ENCODE measurements at places on chromosomes 1 and 21. TPM values are rescaled to one million over a fixed set of nuclear protein-coding genes. Genes with fewer than 3 reads are reported as not detected.
A peak's percentile ranks its signal among the peaks of the same experiment; 100 is the strongest.

- H3K27ac ChIP-seq = peak overlapping the region; percentile 16
- H3K27me3 ChIP-seq = peaks cover 8% of the 10 kb centered on the region
- H3K36me3 ChIP-seq = peaks cover 4% of the 10 kb centered on the region
- H3K4me3 ChIP-seq = no peak overlapping the region
- peaks cover 39% of the 10 kb centered on the region for H3K4me1 ChIP-seq
- no peak for DNase-seq
These were observed 28.6 kb downstream of the LGR6 start for GRCh38 chr1:202221911-202222909.

DNA sequence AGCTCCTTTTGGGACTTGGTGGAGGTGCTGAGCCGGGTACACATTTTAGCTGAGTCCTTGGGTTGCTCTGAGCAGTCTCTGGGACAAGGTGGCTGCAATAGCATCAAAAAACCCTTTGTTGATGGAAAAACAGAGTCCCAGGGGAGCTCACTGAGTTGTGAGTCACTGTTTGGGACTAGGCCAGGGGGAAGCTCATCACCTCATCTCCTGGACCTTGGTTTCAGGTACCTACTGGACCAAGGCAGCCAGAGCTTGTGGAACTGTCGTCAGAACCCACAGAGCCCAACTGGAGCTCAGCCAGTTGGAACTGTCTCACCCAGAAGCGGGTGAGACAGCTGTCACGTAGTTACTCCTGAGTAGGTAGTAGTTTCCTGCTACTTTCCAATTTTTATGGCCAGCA lies 146.7 kb downstream of the HLX start:
- DNase-seq = no peak
- no peaks in the 10 kb centered on the region for H3K36me3 ChIP-seq
- no peak overlapping the region for H3K4me3 ChIP-seq
- no peaks in the 10 kb centered on the region for H3K4me1 ChIP-seq
- H3K27ac ChIP-seq = no peak overlapping the region

DNA sequence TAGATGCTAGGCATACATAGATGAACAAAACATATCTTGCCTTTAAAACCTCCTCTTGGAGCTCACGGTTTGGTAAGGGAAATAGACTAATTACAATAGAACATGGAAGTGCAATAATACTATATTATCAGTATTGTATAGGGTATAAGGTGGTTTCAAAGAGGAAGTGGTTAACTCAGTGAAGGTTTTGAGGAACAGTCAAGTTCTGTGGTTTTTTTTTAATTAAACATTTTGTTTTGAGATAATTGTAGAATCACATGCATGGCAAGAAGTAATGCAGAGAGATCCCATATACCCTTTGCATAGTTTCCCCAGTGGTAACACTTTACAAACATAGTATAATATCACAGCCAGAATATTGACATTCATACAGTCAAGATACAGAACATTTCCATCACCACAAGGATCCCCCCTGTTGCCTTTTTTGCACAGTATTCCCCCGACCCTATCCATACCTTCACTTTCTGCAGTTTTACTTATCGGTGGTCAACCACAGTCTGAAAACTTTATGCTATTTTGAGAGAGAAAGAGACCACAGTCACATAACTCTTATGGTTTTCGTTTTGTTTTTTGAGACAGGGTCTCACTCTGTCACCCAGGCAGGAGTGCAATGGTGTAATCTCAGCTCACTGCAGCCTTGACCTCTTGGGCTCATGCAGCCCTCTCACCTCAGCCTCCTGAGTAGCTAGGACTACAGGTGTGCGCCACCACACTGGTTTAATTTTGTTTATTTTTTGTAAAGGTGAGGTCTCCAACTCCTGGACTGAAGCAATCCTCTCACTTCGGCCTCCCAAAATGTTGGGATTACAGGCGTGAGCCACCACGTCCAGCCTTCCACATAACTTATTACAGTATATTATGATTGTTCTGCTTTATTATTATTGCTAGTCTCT lies 60.5 kb upstream of the KIAA1614 start:
- H3K4me1 ChIP-seq = peaks cover 18% of the 10 kb centered on the region
- H3K27ac ChIP-seq = no peak overlapping the region
- no peak for DNase-seq
- H3K36me3 ChIP-seq = peaks cover 6% of the 10 kb centered on the region
- no peak overlapping the region for H3K4me3 ChIP-seq
- no peaks in the 10 kb centered on the region for H3K27me3 ChIP-seq

Gene LIN28A
- not detected for total RNA-seq

Gene RAD54L
- total RNA-seq = 4.2 TPM

Gene HCN3
- total RNA-seq = 3.7 TPM

Gene F13B
- total RNA-seq = not detected

- H3K27me3 ChIP-seq = no peaks in the 10 kb centered on the region
- H3K4me1 ChIP-seq = peaks cover 11% of the 10 kb centered on the region
- H3K4me3 ChIP-seq = no peak overlapping the region
- H3K27ac ChIP-seq = no peak overlapping the region
- no peaks in the 10 kb centered on the region for H3K36me3 ChIP-seq
These were observed 137.9 kb upstream of the JUN start for GRCh38 chr1:58921751-58922150.

DNA sequence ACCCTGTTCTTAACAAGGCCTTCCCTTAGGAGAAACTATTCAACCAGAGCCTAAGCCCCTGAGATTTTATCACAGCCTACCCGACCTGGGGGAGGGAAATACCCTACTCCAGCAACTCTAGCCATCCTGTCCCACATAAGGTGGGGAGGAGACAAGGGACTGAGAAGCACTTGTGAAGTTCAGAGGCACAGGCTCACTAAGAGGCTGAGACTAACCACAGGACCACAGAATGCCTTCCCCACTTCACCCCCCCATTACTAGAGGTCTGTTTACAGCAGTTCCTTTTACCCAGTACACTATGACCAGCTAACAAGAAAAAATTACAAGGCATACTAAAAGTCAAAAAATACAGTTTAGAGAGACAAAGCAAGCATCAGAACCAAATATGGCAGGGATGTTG lies 86.8 kb downstream of the TEX35 start:
- DNase-seq = peak; percentile 36
- H3K4me3 ChIP-seq = no peak overlapping the region
- H3K27ac ChIP-seq = no peak overlapping the region

- H3K4me3 ChIP-seq = no peak overlapping the region
- no peak overlapping the region for H3K27ac ChIP-seq
- peaks cover 2% of the 10 kb centered on the region for H3K27me3 ChIP-seq
- no peaks in the 10 kb centered on the region for H3K36me3 ChIP-seq
These were observed 584 bp upstream of the C1orf141 start for GRCh38 chr1:67135354-67135753.

DNA sequence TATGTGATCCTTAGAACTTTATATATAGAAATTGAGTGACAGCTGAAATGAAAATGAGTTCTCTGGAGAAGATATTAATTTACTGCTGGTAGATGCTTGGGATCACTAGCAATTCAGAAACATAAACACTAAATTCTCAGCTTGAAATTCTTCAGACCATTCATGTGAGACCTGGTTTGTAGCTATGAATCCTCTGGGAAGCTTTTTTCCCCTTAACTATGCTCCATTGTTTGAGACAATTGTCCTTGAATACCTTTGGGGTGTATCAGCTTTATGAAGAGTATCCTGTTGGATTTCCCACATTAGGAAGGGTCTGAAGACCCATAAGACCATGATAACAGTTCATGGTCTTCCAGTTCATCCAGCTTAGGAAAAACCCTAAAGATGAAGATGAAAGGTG lies 4.6 kb upstream of the DENND1B start:
- no peak overlapping the region for H3K27ac ChIP-seq
- no peak overlapping the region for H3K4me3 ChIP-seq
- no peaks in the 10 kb centered on the region for H3K36me3 ChIP-seq

GRCh38 chr1:175178456-175178855 lies 14.1 kb downstream of the KIAA0040 start:
- H3K36me3 ChIP-seq = no peaks in the 10 kb centered on the region
- H3K27me3 ChIP-seq = no peaks in the 10 kb centered on the region
- no peak overlapping the region for H3K27ac ChIP-seq
- DNase-seq = no peak
- no peaks in the 10 kb centered on the region for H3K4me1 ChIP-seq

Gene PTBP2
- total RNA-seq = 26.1 TPM

Gene BGLAP
- 0.52 TPM for total RNA-seq

- no peaks in the 10 kb centered on the region for H3K36me3 ChIP-seq
- H3K4me1 ChIP-seq = no peaks in the 10 kb centered on the region
- H3K4me3 ChIP-seq = no peak overlapping the region
- peak; percentile 34 for DNase-seq
These were observed 147.5 kb downstream of the PTPRU start for GRCh38 chr1:29383746-29384371.

DNA sequence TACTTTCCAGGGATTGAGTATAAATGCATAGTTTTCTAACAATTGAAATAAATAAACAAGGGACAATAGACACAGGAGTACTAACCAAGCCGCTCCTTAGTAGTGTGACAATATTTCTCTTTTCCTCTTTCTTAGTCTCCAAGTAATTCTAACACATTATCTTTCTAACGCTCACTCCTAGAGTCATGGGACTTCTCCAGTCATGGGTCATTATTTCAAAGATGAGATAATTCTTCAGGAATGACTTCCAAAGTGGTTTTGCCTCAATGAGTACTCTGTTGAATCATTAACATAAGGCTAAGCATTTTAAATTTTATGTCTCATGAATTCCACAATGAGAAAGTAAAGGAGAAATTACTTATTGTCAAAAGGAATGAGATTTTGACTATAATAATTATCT lies 605.8 kb upstream of the ADAMTS5 start:
- peaks cover 2% of the 10 kb centered on the region for H3K36me3 ChIP-seq
- peak overlapping the region; percentile 96 for H3K27ac ChIP-seq
- no peaks in the 10 kb centered on the region for H3K27me3 ChIP-seq
- no peak for DNase-seq
- H3K4me3 ChIP-seq = no peak overlapping the region
- H3K4me1 ChIP-seq = peaks cover 46% of the 10 kb centered on the region

GRCh38 chr1:77031106-77031662 lies 163.9 kb downstream of the ST6GALNAC5 start:
- H3K27ac ChIP-seq = no peak overlapping the region
- H3K36me3 ChIP-seq = no peaks in the 10 kb centered on the region
- H3K4me3 ChIP-seq = no peak overlapping the region
- no peak for DNase-seq
- peaks cover 18% of the 10 kb centered on the region for H3K27me3 ChIP-seq
- H3K4me1 ChIP-seq = peaks cover 3% of the 10 kb centered on the region

DNA sequence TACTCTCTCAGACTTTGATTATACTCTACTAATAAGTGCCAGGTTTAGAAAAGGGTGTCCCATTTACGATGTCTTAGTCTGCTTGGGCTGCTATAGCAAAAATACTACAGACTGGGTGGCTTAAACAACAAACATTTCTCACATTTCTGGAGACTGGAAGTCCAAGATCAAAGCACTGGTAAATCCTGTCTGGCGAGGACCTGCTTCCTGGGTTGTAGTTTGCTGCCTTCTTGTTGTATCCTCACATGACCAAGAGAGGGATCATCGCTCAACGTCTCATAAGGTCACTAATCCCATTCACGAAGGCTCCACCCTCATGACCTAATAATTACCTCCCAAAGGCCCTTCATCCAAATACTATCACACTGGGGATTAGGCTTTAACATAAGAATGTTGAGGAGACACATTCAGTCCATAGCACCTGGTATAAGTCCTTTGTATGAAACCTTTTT lies 12.0 kb downstream of the PRDX6 start:
- H3K4me3 ChIP-seq = no peak overlapping the region
- H3K36me3 ChIP-seq = peaks cover 52% of the 10 kb centered on the region
- H3K4me1 ChIP-seq = no peaks in the 10 kb centered on the region
- no peak for DNase-seq

GRCh38 chr1:26500488-26501175 lies 28.4 kb downstream of the HMGN2 start:
- DNase-seq = peak; percentile 97
- peak overlapping the region; percentile 91 for H3K27ac ChIP-seq
- no peaks in the 10 kb centered on the region for H3K36me3 ChIP-seq
- H3K4me3 ChIP-seq = peak overlapping the region; percentile 83

Gene TAL1
- total RNA-seq = not detected

DNA sequence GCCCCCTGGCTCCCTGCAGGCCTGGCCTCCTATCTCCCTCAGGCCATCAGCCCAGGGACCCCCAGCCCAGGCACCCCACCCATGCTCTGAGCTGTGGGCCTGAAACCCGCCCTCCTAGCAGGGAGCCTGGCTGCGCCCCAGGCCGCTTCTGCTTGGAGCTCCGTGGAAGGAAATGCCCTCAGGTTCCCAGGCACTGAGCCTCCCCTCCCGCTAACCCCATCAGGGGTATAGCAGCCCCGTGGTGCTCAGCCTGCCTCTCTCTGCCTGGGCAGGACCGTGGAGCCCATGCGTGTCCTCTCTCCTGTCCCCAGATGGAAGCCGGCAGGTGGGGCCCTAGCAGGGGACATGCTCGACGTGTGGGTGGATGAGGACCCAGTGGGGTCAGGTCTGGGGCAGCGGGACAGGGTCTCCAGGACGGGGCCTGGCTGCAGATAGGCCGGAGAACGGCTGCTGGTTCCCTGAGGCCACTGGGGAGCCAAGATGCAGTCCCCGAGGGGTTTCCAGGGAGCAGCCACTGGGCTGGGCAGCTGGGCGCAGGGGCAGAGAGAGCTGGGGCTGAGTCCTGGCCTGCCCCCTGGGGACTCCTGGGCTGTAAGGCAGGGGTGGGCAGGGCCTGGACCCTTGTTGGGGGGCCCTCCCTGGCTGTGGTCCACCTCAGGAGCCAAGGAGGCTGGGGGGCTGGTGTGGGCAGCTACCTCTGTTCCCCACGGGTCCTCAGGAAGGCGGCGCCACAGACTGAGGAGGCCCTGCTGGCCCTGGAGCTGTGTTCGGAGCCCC lies 75.5 kb downstream of the MORN1 start:
- peaks cover 40% of the 10 kb centered on the region for H3K4me1 ChIP-seq
- H3K27me3 ChIP-seq = no peaks in the 10 kb centered on the region
- H3K4me3 ChIP-seq = peak overlapping the region; percentile 63
- peak overlapping the region; percentile 85 for H3K27ac ChIP-seq

Gene GBP5
- not detected for total RNA-seq

Gene PRDM16
- 7.4 TPM for total RNA-seq

- no peak overlapping the region for H3K4me3 ChIP-seq
- no peaks in the 10 kb centered on the region for H3K27me3 ChIP-seq
- peaks cover 34% of the 10 kb centered on the region for H3K4me1 ChIP-seq
- no peak overlapping the region for H3K27ac ChIP-seq
These were observed 30.2 kb upstream of the IGSF3 start for GRCh38 chr1:116697548-116698243.

DNA sequence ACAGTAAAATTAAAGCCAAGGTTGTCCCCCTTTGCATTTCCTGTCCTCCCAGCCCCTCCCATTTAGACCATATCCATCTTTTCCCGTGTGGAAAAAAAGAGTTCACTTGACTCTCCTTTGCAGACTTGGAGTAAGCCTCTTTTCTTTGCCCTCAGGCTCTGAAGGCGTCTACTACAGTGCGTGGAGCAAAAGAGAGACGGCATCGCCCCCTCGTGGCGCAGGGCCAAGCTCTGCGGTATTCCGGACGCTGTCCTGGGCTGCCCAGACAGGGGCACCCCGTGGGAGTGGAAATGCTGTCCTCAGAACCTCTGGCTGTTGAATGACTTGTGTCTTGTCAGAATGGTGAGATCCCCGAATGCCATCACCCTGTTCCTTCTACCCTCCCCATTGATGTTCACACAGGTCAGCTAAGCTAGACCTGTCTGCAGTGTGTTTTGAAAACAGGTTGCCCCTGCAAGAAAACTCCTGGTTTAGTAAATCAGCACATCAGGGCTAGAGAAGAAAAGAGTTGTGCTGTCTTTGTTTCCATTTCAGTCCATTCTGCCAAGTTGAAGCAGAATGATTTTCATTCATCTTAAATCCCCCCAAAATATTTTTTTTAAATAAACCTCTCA lies 12.3 kb upstream of the GJA8 start:
- peaks cover 6% of the 10 kb centered on the region for H3K4me1 ChIP-seq
- DNase-seq = peak; percentile 88
- no peak overlapping the region for H3K27ac ChIP-seq
- no peak overlapping the region for H3K4me3 ChIP-seq

- H3K4me3 ChIP-seq = no peak overlapping the region
- H3K4me1 ChIP-seq = peaks cover 6% of the 10 kb centered on the region
- DNase-seq = no peak
These were observed 25.9 kb upstream of the GNPAT start for GRCh38 chr1:231214918-231215680.
